ENCODE measurements at places on chromosomes 13 and 19.

DNA sequence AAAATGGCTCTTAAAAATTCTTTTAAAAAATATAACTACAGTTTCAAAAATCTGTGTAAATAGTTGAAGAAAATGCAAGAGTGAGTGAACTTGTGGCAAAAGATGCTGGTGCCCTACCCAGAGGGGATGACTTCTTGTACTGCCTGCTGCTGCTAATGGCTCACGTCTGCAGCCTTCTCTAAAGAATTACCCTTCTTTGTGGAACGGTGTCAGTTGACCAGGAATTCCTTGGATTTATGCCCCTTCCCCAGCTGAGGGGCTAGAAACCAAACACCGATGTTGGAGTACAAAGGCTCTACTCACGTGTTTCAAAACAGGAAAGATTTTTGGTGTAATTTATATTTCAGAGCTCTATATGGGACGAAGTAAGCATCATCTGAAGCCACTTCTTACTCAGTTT is 1582.8 kb downstream of the OLFM4 start:
- no peak for DNase-seq

- DNase-seq = no peak
These were observed 242.4 kb upstream of the TMTC4 start for GRCh38 chr13:100917011-100917410.

GRCh38 chr13:85473144-85473543 is 326.1 kb downstream of the SLITRK6 start:
- no peak for DNase-seq

- no peak for DNase-seq
These were observed 19.9 kb downstream of the SERPINE3 start for GRCh38 chr13:51359352-51359751.

DNA sequence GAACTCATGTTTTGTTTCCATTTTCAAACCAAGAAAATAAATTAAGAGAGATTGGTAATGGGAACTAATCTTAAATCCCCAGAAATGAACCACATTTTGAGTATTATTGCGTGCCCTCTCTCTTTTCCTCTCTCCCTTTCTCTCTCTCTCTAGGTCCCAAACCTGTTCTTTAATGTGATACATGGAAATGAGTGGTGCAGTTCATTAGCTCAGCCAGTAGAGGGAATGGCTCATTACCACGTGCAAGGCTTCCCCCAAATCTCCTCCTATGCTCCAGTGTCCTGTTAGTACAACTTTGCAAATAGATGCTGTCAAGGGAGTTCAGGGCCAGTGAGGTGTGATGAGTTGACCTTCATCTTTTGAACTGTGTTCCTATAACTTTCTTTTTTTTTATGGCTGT is 178.4 kb downstream of the FGF9 start:
- peak; percentile 3 for DNase-seq

Data from fibroblast of the aortic adventitia (primary cell).